ENCODE measurements at places on chromosomes 3 and 15.

DNA sequence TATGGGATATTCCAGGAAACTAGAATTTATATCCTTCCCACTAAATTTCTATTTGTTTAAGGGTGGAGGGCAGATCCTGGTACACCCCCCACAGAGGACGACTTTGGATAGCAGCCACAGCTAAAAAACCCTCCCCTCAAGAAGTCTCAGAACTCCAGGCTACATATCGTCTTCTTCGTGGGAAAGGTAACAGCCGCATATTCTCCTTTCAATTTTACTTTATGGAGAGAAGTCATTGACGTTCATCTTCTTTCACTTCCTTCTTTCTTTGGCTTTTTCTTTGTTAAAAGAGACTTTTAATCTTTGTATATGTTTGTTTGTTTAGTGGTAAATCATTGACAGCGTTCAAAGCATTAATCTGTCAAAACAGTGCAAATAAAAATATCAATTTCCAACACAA lies 36.3 kb downstream of the TRIP4 start:
- no peak for DNase-seq

DNA sequence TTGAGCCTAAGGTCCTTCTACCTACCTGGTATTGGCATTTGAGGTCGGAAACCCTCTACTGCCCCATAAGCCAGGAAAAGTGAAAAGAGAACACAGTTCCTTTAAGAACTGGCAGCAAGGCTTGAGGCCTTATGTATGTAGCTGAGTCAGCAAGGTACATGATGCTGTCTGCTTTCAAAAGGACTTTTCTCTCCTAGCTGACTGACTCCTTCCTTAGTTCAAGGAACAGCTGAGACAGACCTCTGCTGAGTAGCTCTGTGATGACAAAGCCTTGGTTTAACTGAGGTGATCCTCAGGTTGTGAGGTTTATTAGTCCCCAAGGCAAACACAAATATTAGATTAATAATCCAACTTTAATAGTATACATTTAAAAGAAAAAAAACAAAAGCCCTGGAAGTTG lies 45.8 kb downstream of the ADPGK start:
- no peak for DNase-seq

DNA sequence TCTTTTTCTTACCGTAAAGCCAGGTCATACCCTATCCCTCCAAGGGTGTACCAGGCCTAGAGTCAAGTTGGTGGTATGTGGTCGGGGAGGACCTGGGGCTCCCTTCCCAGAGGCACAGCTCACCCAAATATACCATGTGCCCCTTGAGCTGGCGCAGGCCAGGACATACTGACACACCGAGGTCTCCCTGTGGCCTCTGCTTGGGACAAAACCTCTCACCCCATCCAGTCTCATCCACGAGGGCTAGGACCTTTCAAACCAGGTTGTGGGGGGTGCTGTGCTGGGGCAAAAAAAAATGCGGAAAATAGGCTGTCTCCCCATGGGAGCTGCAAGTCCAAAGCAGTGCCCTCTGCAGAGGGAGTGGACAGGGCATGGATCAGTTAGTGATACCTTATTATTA lies 22.8 kb downstream of the PTH1R start:
- no peak for DNase-seq

- no peak for DNase-seq
Measured at GRCh38 chr15:84817466-84818081, 418 bp downstream of the ALPK3 start.

DNA sequence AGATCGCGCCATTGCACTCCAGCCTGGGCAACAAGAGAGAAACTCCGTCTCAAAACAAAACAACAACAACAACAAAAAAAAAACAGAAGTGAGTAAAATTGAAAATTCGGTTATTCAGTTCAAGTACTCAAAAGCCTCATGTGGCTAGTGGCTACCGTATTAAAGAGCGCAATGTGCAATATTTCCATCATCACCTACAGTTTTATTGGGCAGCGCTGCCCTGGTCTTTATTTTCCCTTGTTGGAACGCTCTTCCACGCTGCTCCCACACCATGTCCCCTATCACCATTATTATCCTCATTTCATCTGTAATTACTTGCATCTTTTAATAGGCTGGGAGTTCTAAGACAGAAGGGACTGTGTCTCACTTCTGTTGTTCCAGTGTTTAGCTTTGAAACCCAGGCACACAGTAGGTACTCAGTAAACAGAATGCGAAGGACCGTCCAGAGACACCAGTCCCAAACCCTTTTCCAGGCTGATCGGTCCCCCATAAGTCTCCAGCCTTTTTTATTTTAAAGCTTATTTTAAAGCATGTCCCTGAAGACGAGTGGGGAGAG lies 423 bp upstream of the HACD3 start:
- no peak for DNase-seq

GRCh38 chr3:185409957-185410356 lies 47.0 kb downstream of the MAP3K13 start:
- no peak for DNase-seq

DNA sequence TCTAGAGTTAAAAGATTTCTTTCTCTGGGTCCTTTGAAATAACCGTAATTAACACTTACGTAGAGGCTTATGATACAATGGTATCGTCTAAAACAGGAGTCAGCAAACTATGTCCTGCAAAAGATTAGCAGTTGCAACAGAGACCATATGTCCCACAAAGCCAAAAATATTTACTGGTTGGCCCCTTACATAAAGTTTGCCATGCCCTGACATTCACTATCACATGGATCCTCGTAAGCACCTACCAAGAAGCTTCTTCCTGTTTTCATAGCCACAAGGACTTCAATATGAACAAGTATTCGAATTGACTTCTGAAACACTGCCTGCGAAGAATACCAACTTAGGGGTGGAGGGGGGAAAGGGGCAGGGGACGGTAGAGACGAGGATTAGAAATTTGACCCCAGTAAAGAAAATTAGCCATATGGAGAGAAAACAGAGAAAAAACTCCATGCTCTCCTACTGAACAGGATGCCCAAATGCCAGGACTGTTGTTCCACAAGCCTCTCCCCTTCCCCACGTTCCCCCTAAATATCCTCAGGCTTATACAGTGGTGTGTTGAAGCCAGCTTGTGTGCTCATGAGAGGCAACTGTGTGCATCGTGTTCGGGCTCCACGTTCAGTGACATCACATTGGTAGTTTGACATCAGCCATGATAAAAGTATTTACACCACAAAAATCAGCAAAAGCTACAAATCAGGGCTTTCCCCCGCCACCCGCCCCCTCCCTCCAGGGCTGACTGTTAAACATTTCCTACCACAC lies 144.1 kb upstream of the HES1 start:
- DNase-seq = no peak

DNA sequence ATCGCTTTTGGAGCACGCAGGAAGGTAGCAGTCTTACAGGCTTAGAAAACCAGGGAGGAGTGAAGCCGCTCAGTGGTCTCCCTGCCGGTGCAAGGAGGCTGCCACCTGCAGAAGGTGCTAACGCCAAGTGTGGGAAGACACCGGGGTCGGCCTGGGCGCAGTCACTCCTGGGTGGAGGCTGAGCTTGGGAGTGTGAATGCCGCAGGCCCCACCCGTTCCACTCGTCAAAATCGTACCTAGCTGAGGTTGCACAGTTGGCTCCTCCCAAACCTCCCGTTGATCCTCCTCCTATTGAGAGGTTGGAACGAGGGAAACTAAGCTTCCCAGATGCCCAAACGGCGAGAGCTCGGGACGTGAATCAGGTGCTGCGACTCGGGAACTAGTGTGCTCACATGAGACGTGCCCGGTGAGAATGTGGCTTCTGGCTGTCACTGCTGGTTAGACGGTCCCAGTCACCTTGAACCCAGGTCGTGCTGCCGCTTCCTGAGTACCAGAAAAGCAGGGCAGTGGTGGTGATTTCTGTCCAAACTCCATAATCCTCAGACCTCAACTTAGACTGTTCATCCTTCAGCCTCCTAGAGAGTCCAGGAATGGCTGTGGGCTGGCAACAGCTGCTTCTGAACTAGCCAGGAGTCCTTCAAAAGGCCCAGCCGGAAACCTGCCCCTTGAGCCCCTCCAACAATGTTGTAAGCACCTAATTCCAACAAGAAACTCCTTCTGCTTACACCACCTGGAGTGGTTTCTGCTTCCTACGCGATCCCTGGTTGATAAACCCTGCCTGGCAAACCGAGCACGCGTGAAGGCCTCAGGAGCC lies 156.0 kb downstream of the XXYLT1 start:
- DNase-seq = no peak

DNA sequence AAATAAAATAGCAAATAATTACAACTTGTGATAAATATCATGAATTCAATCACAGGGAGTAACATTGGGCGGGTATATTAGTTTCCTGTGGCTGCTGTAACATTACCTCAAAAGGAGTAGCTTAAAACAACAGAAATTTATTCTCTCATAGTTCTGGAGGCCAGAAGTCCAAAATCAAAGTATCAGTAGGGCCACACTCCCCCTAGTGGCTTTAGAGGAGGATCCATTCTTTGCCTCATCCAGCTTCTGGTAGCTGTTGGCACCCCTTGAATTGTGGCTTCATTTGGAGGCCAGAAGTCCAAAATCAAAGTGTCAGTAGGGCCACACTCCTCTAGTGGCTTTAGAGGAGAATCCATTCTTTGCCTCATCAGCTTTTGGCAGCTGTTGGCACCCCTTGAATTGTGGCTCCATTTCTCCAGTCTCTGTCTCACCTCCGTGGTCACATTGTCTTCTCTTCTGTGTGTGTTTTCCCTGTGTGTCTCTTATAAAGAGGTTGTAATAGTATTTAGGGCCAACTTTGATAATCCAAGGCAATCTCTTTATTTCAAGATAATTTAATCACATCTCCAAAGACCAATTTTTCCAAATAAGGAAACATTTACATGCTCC lies 3.1 kb upstream of the CFAP20DC start:
- no peak for DNase-seq

GRCh38 chr3:138384531-138384930 lies 36.2 kb downstream of the MRAS start:
- DNase-seq = no peak

- no peak for DNase-seq
Measured at GRCh38 chr3:134675726-134676256, 25.0 kb upstream of the KY start.

DNA sequence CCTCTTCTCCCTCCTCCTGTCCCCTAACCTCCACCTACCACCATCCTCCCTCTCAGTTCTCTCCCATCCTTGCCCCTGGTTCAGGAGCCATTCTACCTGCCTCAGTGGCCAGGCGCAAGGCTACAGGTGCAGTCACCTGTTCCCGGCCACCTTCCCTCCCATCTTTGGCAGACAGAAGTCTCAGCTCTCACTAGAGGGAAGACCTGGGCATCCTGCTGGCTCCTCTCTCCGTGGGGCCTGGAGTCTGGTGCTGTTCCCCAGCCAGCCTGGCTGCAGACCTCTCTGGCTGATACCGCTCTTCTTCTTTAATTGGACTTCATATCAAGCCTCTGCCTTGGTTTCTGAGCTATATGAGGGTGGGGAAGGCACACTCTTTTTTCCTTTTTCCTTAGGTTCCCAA lies 53.0 kb upstream of the SLC6A1 start:
- DNase-seq = no peak

- DNase-seq = no peak
Measured at GRCh38 chr3:18363338-18363737, 61.8 kb downstream of the SATB1 start.

- no peak for DNase-seq
Measured at GRCh38 chr15:77430213-77430612, 9.5 kb downstream of the HMG20A start.

DNA sequence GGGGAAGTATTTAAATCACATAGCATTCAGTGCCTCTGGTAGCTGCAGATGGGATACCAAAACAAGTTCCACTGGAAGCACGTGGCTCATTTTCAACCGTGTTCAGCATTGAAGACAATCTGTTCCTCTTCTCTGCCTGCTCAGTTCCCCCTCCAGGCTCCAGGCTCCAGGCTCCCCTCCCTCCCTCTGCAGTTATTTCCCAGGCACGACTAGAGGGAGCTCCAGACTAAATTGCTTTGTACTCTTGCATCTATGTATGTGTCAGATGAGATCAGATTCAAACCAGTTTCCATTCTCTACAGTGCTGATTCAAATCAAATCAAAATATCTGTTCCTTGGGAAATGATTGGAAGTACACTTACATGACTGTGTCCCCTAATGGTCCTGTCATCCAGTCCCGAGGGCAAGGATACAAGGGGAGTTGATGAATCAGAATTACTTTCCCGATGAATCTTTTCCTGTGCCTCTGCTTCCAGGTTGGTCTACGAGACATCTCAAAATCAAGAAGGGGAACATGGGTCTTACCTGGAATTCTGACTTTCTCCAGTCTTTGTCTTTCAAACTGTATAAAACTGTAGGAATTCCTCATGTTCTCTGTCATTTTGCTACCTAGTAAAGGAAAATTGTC lies 600.5 kb downstream of the EDEM1 start:
- DNase-seq = no peak

DNA sequence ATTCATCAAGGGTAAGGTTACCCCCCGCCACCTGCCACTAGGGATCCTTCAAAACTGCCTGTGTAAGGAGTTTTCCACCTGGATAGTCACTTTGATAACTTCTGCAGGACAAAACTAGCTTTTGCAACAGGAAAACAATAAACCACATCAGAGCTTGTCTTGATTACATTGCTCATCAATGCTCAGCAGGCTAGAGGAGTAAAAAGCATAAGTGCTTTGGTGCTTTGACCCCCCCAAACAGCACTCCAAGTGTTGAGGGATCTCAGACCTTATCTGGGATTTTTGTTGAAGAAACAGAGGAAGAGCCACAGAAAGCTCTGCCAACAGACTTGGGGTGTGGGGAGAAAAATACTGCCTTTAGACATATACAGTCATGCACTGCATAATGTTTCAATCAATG lies 10.8 kb upstream of the PHLDB2 start:
- no peak for DNase-seq

- DNase-seq = no peak
Measured at GRCh38 chr15:25439369-25439836, 579 bp upstream of the UBE3A start.

DNA sequence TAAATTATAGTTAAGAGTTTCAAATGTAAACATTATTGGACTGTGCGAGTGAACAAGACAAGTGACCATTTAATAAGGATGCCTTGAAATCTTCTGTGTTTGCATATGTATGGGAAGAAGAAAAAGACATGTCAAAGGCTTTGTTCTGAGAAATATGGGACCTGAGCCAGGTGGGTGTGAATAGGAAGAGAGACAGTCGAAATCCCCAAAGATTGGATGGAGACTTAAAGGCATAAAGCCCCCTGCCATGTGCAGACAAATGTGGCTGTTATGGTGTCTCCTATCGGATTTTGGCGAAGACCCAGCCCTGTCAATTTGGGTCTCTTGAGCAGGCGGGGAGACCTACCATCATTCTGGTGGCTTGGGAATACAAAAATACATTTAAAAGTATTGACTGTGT lies 16.9 kb downstream of the FXR1 start:
- DNase-seq = no peak

DNA sequence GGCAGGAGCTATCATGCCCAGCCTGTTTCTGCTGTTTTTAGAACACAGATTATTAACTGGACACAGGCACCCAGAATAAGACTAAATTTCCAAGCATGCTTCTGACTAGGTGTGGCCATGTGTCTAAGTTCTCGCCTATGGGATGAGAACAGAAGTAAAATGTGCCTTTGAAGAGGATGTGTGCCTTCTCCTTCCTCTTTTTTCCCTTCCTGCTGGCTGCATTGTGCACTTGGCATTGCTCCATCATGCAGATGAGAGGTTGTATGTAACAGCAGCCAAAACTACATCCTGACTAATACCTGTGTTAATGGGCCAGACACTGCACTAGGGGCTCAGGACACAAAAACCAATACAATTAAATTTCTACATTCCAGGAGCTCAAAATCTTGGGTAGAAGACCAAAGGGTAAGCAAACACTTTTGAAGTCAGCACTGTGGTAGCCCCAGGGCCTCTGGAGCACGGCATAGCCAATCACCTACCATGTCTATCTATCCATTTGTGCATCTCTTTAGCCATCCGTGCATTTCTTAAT lies 40.9 kb upstream of the RNU6-1 start:
- no peak for DNase-seq
